ENCODE measurements at places on chromosomes 5 and 9. TPM values are rescaled to one million over a fixed set of nuclear protein-coding genes. Genes with fewer than 3 reads are reported as not detected.

- no peak for DNase-seq
Observed at GRCh38 chr9:24602693-24603352, 57.1 kb upstream of the IZUMO3 start.

DNA sequence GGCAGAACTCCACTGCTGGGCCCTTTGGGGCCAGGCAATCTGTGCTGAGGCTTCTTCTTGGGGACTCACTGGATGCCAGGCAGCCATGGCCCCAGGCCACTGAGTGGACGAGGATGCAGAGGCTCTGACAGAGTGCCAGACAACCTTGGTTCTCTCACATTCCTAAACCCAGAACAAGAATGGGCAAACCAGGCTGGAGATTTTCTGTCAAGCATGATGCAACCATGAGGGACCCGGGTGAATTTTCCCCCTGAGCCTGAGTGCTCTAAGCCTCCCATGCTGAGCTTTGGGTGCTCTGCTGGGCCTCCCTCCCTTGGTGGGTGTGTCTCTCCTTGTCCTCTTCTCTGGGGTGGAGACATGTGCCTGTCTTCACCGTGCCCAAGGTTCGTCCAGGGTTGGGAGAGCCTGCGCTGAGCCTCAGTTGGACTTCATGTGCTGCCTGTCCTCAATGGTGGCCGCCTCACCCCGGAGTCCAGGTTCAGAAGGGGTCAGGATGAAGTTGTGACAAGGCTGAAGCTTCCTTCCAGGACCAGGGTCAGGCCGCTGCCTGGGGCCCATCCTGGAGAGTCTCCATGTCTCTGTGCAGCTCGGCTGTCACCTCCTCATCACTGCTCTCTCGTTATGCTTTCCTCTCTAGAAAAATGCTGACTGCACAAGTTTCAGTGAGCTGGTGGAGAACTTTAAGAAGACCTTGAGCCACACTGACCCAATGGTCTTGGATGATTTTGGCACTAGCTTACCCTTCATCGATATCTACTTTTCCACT is 24.1 kb downstream of the PITX1 start:
- no peak for DNase-seq

DNA sequence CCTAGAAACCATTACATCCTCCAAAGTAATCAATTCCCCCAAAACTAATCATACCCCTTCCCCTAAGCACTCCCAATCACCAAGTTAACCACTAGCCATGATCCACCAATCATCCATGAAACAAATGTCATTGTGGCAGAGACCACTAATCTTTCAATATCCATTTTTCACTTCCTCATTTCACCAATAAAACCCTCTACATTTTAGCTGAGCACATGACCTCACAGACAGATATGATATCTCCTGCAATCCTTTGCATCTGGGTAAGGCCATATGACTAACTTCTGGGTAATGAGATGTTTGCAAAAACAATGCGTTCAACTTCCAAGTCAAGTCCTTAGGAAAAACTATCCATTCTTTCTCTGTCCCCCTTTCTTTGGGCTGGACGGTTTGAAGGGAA is 20.7 kb downstream of the OR2S2 start:
- no peak for DNase-seq

GRCh38 chr5:55927861-55928655 is 66.7 kb downstream of the IL6ST start:
- DNase-seq, result no peak

GRCh38 chr5:76861612-76862011 is 11.8 kb downstream of the S100Z start:
- DNase-seq, result no peak

DNA sequence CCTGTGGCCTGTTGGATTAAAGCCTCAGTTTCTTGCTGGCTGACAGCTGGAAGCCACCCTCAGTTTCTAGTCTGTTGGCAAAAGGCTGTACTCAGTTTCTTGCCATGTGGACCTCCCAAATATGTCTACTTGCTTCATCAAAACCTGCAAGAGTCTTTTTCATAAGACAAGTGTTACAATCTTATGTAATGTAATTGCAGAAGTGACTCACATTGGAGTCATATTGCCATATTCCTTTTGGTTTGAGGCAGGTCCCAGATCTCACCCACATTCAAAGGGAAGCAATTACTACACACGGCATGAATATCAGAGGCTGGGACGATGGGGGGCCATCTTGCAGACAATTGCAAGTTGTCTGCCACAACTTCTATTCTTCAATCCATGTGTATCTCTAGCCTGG is 286.7 kb upstream of the IL12B start:
- DNase-seq, result no peak

DNA sequence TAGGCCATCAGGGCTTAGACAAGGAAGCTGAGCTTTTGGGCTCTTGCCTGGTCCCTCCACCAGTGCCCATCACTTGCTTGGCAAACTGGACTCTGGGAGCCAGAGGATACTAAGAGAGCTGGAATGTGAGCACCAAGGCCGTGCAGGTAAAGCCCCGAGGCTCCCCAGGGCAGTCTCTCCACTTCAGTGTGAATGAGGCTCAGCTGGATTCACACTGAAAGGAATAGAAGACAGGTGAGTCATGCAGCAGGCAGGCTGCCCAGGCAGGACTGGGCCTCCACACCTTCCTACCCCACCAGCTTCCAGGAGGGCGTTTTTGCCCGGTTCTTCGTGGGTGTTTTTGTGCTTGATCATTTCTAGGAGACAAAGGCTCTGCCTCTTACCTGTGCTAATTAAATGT is 7.3 kb upstream of the CTSV start:
- DNase-seq, result no peak

DNA sequence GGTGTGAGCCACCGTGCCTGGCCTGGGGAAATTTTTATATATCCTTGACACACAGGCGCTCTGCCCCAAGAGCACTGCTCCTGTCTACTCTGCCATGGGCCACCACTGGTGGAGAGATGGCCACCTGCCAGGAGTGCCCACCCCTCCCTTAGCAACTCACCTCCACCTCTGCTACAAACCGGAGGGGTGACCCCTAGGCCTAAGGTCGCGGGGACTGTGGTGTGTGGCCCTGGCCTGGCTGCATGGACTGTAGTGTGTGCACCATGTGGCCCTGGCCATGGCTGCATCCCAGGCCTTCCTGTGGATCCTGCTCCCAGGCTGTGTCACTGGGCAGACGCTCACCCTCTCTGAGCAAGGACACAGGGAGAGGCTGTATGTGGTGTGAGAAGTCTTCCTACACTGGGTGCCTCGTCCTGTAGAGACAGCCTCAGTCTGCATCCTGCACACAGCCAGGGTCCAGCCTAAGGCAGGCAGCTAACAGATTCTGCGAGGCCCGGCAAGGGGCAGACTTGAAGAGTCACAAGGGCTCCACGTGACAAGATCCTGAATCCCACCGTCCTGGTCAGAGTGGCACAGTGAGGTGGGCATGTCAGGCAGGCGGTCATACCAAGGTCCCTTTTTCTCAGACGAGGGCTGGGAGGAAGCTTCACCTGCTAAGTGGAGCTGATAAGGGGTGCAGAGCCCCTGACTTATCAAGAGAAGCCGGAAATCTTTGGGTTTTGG is 10.3 kb downstream of the NINJ1 start:
- no peak for DNase-seq

DNA sequence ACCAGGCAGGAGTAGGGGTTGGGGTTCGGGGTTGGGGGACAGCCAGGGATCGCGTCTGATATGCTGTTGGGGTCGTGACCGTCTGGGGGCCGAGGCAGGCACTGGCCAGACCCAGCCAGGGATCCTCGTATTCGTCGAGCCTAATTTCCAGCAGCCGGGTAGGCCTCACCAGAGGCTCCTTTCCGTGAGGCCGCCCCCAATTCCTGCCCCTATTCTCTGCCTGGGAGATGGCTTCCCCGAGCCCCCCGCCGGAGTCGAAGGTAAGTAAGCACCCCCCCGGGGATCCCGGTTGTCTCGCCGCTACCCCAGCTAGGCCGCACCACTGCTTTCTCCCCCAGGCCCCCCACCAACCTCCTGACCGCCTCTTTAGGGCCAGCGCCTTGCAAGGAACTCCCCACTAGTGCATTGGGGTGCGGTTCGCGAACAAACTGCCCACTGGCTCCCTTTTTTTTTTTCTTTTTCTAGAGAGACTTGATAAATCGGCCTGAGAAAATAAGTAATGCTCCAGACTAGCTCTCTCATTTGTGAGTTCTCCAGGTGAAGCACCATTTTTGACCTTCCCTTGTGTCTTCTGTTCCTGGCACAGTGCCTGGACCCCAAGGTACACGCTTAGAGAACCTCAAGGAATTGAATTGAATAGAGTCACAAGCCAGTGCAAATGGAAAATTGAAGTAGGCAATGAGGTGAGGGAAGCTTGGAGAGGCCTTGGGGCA is 435 bp downstream of the ZNF189 start:
- DNase-seq, result no peak

DNA sequence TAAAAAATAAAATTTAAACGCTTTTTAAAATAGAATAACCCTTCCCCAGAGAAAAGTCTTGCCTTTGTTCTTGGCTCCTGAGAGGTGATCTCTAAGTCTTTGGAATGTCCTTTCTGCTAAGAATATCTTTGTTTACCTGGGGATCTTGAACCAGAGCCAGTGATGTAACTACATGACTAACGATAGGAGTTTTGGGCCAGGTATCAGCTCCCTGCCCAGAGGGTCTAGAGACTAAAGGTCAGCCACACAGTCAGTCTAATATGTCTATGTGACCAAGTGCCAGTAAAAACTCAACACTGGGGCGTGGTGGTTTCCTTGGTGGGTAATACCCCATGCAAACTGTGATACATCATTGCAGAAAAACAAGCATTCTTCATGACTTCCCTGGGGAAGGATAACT is 1351.9 kb upstream of the C9orf72 start:
- DNase-seq, result no peak

- no peak for DNase-seq
Observed at GRCh38 chr5:172235827-172236736, 42.1 kb downstream of the EFCAB9 start.

- no peak for DNase-seq
Observed at GRCh38 chr5:153824909-153825308, 213.8 kb downstream of the FAM114A2 start.

DNA sequence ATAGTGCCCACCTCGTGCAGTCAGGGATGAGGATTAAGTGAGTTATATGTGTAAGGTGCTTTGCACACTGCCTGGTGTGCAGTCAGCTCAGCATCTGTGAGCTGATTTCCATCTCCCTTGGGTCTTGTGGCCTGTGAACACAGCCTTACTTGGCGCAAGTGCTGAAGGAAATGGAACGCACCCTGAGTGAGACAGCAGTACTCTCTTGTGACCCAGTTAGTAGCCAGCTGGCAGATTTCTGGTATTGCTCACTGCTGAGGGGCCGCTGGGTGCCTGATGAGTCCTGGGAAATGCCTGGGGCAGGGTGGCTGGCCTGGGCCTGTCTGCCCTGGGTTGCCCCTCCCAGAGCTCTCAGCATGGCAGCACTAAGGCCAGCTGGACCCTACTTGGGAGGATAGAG is 90.9 kb upstream of the BOD1 start:
- DNase-seq, result no peak

GRCh38 chr5:119036101-119036762 is 34.7 kb upstream of the DMXL1 start:
- DNase-seq, result no peak

DNA sequence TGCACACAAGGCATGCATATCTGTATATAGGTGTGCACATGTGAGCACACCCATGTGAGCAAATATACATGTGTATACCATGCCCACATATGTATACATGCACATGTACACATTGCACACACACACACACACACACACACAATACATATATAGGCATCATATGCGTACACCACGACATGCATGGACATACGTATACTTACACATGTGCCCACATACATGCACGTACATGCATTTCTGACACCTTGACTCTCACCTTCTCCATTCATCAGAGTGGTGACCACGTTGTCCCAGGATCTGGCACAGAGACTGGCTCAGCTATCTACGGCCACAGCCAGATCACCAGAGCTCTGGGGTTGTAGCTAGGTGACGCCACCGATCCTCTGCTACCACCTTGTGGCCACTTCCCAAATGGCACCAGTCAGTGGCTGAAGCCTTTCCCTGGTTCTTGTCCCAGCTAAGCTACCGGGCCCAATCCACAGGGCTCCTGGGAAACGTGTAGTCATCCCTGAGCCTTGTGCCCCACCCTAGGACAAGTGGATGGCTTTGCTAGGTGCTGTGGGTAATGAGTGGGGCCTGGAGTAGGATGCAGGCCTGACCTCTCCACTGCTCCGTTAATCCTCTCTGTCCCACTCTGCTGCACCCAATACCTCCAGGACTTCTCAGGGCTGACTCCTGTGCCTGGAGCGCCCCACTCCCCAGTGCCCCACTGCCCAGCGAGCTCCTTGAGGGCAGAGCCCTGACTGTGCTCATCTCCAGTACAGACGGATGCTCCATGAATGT is 194.4 kb downstream of the RGS3 start:
- peak; percentile 69 for DNase-seq

DNA sequence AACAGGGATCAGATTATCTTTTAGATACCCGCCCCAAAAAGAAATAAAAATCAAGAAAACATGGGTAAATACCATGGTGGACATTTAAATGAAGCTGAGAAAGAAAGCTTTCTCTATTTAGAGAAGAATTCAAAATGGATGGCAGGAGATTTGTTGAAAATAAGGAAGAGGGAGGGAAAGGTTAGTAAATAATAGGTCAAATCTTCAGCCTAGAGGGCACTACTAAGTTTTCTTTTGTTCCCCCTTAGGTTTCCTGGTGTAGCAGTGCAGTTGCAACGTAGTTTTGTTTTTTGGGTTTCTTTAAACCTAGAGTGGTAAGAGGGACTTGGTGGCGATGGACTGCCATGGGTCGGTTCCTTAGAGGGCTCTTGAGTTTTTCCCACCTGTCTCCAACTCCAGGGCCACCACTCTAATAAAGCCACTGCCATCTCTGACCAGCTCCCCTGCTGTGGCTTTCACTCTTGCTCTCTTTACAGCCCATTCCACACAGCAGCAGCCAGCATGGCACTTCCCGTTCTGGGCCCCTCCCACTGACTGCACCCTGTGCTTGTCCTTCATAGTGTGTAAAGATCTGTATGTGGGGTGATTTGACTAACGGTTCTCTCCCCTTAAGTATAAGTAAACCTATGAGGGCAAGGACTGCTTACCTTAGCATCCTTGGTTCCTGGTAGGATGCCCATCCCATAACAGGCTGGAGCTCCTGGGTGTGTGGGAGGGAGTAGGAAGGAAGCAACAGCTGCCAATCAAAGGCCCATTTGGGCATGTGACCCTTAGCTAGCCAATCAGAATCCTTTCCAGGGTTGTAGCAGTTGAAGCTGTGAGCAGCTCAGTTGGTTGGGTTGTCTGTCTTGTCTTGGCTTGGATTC is 118.3 kb downstream of the SLC1A3 start:
- DNase-seq, result peak; percentile 57

DNA sequence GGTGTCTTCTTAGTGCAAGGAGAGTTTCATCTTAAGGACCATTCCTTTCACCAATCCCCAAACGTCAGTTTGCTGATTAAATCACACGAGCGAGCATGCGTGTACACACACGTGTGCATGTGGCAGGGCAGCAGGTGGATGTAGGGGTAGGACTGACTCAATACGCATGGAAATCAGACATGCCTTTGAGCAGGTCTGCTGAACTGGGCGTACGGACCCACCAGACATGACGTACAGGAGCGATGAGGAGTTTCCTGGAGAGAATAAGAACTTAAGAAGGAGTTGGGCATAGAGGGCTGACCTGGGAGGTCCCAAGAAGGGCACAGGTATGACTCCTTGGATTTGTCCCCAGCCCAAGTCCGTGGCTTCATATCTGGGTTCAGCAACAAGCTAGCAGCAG is 170.0 kb downstream of the FGF18 start:
- no peak for DNase-seq

- DNase-seq, result no peak
Observed at GRCh38 chr5:1564182-1564748, 40.5 kb upstream of the LPCAT1 start.

Gene PTCD2
- polyA plus RNA-seq, result 2.6 TPM

Gene NMUR2
- not detected for polyA plus RNA-seq

Gene FOXD4L3
- not detected for polyA plus RNA-seq

Gene PTPA
- 15.6 TPM for polyA plus RNA-seq

Gene INSL6
- polyA plus RNA-seq, result not detected

Gene BTNL3
- not detected for polyA plus RNA-seq

Gene SLC23A1
- polyA plus RNA-seq, result not detected

Gene LHX3
- polyA plus RNA-seq, result not detected
